ENCODE measurements at places on chromosomes 2 and 18. TPM values are rescaled to one million over a fixed set of nuclear protein-coding genes. Genes with fewer than 3 reads are reported as not detected.

GRCh38 chr2:207163053-207163755, 2.5 kb downstream of the KLF7 start:
- no peaks in the 10 kb centered on the region for H3K36me3 ChIP-seq
- H3K4me1 ChIP-seq = peaks cover 12% of the 10 kb centered on the region
- peak overlapping the region; percentile 99 for H3K27ac ChIP-seq

LYG2 gene
- not detected for polyA plus RNA-seq

GRCh38 chr18:26657631-26658581, 109.6 kb upstream of the KCTD1 start:
- no peaks in the 10 kb centered on the region for H3K4me1 ChIP-seq
- no peak for DNase-seq
- H3K36me3 ChIP-seq = no peaks in the 10 kb centered on the region
- H3K27me3 ChIP-seq = peaks cover 36% of the 10 kb centered on the region
- no peak overlapping the region for H3K4me3 ChIP-seq

ECEL1 gene
- not detected for polyA plus RNA-seq

- H3K4me3 ChIP-seq = no peak overlapping the region
- H3K27me3 ChIP-seq = peaks cover 53% of the 10 kb centered on the region
- no peaks in the 10 kb centered on the region for H3K4me1 ChIP-seq
- no peak overlapping the region for H3K27ac ChIP-seq
- no peaks in the 10 kb centered on the region for H3K36me3 ChIP-seq
Observed at GRCh38 chr2:64469261-64469660, 15.3 kb downstream of the LGALSL start.

CACNB4 gene
- 0.12 TPM for polyA plus RNA-seq

- H3K4me3 ChIP-seq = no peak overlapping the region
- no peaks in the 10 kb centered on the region for H3K36me3 ChIP-seq
- H3K4me1 ChIP-seq = no peaks in the 10 kb centered on the region
- DNase-seq = no peak
Observed at GRCh38 chr2:26169681-26170414, 3.0 kb upstream of the GAREM2 start.
